OCI-M1 (cell line): ENCODE measurements at places on chromosomes 13 and 19.

DNA sequence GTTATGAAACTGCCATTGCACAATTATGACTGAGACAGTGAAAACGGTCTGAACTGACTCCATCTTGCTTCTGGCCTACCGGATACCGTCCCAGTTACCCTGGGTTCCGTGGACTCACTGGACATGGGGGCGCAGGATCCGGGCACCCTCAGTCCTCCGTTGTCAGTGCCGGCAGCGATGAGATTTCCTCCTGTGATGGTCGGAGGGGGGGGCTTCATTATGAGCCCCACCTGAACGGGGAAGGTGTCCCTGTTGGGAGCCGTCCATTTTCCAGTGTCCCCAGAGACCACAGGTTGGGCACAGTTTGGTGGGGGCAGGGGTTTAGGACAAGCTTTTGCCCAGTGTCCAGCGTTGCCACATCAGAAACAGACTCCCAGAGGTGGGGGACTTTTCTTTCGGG lies 23.4 kb downstream of the TMEM255B start:
- DNase-seq: no peak

GRCh38 chr19:4987256-4987655 lies 18.3 kb downstream of the KDM4B start:
- DNase-seq: peak; percentile 90

DNA sequence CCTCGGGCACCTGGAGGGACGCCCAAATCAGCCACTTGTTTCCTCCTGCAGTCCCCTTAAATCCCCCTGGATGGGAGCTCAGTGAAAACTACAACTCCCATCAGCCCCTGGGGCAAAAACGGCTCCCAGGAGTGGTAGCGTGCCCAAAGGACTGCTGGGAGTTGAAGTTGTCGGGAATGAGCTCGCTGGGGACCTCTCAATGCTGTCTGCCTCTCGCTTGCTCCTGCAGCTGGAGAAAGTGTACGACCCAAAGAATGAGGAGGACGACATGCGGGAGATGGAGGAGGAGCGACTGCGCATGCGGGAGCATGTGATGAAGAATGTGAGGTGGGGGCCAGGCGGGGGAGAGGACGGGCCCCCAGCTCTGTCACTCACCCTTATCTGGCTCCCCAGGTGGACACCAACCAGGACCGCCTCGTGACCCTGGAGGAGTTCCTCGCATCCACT lies 14.7 kb upstream of the DHDH start:
- peak; percentile 8 for DNase-seq

DNA sequence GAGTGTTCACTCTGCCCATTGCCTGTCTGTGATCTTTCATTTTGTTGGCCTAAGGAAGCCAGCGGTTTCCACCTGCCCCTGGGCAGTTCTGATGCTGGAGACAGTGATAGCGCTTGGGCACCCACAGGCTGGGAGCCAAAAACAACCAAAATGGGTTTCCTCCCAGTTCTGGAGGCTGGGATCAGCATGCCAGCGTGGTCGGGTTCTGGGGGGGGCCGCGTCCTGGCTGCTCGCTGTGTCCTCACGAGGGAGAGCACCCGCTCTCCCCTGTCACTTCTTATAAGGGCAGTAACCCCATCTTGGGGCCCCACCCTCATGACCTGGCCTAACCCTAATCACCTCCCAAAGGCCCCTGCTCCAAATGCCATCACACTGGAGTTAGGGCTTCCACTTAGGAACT lies 67.9 kb downstream of the RAB20 start:
- no peak for DNase-seq

GRCh38 chr19:14544977-14545715 lies 15.8 kb downstream of the TECR start:
- DNase-seq: no peak

- DNase-seq: no peak
Observed at GRCh38 chr19:6875218-6875617, 12.2 kb upstream of the ADGRE1 start.

DNA sequence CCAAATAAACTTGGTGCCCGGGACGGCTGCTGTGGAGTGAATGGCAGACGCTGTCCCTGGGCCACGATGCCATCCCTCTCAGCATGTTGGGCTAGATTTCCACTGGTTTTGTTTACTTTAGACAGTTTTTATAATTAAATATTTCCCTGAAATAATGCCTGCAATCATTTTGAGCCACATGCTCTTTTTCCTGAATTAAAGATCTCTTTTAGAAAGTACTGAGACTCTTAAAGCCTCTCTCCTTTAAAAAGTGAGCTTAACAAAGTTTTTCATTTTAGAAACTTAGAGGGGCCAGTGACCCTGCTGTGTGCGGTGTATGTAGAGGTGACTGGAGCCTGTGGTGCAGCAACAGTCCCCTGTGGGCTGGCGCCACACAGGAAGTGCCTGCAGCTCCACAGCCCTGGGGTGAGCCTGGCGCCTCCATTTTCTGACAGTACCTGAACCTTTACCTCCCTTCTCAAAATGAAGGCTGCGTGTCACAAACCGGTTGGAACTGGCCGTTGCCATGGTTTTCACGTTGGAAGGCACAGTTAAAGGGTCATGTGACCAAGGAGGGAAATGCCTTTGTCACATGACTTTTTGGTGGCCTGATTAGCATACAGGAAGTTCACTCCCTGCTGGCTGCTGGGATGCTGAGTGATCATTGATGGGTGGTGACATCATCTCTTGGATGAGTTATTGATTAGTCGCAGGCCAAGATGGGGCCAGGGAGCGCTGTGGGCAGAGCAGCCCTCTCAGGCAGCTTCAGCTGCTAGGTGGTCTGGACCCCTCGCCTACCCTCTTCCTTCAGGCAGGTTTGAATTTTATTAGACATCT lies 26.3 kb downstream of the TSSK6 start:
- DNase-seq: peak; percentile 100

GRCh38 chr19:50292216-50292827 lies 36.9 kb downstream of the KCNC3 start:
- no peak for DNase-seq

GRCh38 chr13:74794147-74794546 lies 659.9 kb upstream of the KLF12 start:
- DNase-seq: no peak

- no peak for DNase-seq
Observed at GRCh38 chr13:27672025-27672424, 50.3 kb downstream of the POLR1D start.

DNA sequence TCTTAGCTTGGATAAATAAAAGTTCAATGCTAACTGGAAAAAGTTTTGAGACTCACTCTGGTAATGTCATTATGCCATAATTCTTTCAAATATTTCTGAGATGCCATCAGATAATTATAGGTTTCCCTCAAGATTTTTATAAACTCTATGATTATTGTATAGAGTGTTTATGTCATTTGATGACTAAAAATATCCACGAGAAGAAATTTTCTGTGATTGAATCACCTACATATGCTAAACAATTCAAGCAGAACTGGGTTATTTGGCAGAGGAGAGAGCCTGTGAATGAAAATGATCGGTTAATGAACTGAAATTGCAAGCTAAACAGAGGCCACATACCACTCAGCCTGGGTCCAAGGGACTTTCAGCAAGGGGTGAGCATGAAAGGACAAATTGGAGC lies 92.6 kb upstream of the TSC22D1 start:
- DNase-seq: no peak

DNA sequence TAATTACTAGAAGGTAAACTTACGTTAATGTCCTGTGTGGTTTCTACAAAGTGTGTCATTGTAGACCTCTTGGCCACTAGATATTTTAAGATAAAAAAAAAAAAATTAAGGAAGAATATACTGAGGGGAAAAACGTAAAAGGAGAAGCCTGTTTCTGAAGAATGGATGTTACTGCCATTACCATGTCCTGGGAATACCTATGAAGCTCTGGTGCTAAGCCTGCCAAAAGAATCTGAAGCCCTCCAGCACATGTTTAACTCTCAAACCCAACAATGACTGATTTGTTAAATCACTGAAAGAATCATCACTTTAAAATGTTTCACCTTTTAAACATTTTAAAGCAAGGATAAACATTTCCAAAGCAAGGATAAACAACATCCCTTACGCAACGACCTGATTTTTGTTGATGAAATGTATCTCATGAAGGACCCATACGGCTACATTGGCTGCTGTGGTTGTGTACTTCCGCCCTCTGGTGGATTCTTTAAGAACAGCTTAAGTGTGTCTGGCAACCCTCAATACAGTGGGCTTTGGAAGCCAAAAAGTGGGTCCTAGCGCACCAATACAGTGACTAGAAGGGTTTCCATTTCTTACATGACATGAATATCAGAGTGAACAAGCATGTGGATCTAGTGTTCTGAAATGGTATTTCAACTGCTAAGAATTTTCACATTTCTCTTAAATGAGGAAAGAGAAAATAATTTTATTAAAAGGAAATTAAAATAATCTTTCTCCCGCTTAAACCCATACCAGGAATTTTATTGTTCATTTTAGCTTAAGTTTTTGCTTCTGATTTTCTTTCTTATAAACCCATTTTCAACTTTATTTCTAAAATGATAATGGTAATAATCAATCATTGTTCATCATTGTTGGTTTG lies 74.5 kb upstream of the RAP2A start:
- peak; percentile 77 for DNase-seq

GRCh38 chr13:28582225-28582891 lies 76.6 kb upstream of the POMP start:
- no peak for DNase-seq

- DNase-seq: peak; percentile 82
Observed at GRCh38 chr13:97226788-97227627, 4.9 kb downstream of the MBNL2 start.

- DNase-seq: no peak
Observed at GRCh38 chr19:19514215-19514657, 1.1 kb downstream of the TSSK6 start.

- no peak for DNase-seq
Observed at GRCh38 chr13:96398486-96398885, 308.6 kb downstream of the HS6ST3 start.

DNA sequence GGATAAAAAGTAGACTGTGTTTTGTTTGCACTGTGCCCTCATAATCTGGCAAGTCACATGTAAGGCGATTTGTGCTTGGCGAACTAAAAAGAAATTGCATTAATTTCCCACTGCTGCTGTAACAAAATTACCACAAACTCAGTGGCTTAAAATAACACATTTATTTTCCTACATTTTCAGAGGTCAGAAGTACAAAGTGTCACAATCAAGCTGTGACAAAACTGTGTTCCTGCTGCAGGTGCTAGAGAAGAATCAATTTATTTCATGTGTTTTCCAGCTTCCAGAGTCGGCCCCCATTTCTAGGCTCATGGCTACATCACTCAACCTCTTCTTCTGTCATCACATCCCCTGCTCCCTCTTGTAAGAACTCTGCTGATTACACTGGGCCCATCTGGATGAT lies 158.6 kb upstream of the UFM1 start:
- no peak for DNase-seq

- no peak for DNase-seq
Observed at GRCh38 chr13:38647312-38647711, 39.6 kb upstream of the FREM2 start.

DNA sequence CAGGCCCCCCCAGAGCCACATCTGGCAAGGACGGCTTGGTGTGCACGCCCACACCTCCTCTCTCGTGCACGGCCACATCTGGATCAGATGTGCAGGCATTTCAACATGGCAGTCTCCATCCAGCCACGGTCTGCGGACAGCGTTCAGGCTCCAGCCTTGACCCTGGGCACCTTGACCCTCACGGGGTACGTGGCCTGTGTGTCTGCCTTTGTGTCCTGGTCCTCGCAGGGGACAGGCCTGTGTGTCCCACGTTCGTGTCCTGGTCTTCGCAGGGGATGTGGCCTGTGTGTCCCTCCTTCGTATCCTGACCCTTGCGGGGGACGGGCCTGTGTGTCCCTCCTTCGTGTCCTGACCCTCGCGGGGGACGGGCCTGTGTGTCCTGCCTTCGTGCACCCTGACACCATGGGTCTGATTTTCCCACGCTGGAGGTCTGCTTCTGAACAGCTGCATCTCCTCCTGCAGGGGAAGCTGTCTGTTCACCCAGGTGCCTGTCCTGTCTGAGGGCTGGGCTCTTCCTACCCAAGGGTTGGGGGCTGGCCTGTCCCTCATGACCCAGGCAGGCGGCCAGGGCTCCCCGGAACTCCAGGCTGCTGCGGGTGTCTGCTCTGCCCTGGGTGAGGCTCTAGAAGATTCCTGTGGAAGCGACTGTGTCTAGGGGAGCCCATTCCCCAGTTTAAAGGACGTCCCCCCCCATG lies 25.3 kb downstream of the RASA3 start:
- DNase-seq: no peak

- no peak for DNase-seq
Observed at GRCh38 chr13:81498969-81499368, 1158.0 kb upstream of the SPRY2 start.

GRCh38 chr19:13962699-13963602 lies 10.6 kb downstream of the DCAF15 start:
- no peak for DNase-seq

DNA sequence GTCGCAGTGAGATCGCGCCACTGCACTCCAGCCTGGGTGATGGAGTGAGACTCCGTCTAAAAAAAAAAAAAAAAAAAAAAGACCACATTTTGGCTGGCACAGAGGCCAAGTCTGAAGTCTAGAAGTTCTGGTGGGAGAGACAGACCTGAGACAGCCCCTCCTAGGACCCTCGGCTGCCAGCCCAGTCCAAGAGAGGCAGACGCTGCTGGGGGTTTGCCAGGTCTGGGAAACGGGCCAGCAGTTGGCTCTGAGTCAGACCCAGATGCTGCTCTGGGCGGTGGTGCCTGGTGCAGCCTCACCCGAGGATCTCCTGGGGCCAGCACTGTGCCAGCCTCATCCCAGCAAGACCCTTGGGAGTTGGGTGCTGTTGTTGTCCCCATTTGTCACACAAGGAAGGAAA lies 5.8 kb downstream of the FCHO1 start:
- DNase-seq: no peak

DNA sequence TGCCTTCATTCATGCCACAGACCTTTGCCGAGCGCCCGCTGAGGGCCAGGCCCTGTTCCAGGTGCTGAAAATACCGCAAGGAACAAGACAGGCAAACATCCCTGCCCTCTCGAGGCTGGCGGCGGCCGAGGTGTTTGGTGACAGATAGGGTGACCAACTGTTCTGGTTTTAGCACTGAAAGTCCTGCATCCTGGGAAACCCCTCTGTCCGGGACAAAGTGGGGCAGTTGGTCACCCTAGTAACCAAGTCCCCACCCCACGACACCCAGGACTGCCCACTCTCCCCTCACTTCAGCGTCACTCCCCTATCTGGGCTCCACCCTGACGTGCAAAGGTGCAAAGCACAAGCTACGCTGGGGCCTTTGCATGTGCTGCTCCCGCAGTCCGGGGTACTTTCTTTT lies 17.3 kb downstream of the ZBTB7A start:
- DNase-seq: no peak
